ENCODE measurements at places on chromosomes 1 and 21. TPM values are rescaled to one million over a fixed set of nuclear protein-coding genes. Genes with fewer than 3 reads are reported as not detected.
A peak's percentile ranks its signal among the peaks of the same experiment; 100 is the strongest.

The IGSF9 gene
- 2.0 TPM for total RNA-seq

The UBXN10 gene
- 7.8 TPM for total RNA-seq

The LMX1A gene
- total RNA-seq = 0.21 TPM

The AADACL3 gene
- total RNA-seq = not detected

The C8B gene
- 1.2 TPM for total RNA-seq

GRCh38 chr1:162218975-162219374 lies 149.5 kb downstream of the NOS1AP start:
- no peak overlapping the region for H3K4me3 ChIP-seq
- no peaks in the 10 kb centered on the region for H3K27me3 ChIP-seq
- DNase-seq = no peak
- H3K27ac ChIP-seq = peak overlapping the region; percentile 48

GRCh38 chr1:98672189-98672588 lies 10.7 kb downstream of the SNX7 start:
- DNase-seq = no peak
- no peaks in the 10 kb centered on the region for H3K4me1 ChIP-seq
- no peaks in the 10 kb centered on the region for H3K27me3 ChIP-seq

DNA sequence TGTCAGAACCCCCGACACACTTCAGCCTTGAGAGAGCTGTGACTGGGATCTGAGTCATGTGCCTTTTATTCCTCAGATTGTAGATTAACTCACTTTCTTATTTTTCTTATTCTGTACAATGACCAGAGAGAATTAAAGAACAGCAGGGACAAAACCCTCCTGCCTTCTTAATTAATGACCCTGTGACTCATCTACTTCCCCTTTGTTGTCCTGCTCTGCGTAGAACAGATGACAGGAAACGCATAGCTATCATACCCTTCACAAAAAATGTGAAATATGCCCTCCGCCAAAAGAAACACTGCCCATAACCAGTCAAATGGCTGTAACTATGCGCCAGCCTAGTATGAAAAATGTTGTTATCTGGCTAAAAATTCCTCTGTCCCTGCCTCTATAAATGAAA lies 9.1 kb upstream of the PADI2 start:
- H3K36me3 ChIP-seq = no peaks in the 10 kb centered on the region
- H3K27me3 ChIP-seq = no peaks in the 10 kb centered on the region
- DNase-seq = no peak
- peaks cover 21% of the 10 kb centered on the region for H3K4me1 ChIP-seq
- H3K4me3 ChIP-seq = no peak overlapping the region

GRCh38 chr1:111509997-111510375 lies 6.6 kb upstream of the ADORA3 start:
- no peak overlapping the region for H3K4me3 ChIP-seq
- H3K36me3 ChIP-seq = no peaks in the 10 kb centered on the region
- no peak for DNase-seq
- H3K4me1 ChIP-seq = peaks cover 90% of the 10 kb centered on the region
- no peak overlapping the region for H3K27ac ChIP-seq
- no peaks in the 10 kb centered on the region for H3K27me3 ChIP-seq

DNA sequence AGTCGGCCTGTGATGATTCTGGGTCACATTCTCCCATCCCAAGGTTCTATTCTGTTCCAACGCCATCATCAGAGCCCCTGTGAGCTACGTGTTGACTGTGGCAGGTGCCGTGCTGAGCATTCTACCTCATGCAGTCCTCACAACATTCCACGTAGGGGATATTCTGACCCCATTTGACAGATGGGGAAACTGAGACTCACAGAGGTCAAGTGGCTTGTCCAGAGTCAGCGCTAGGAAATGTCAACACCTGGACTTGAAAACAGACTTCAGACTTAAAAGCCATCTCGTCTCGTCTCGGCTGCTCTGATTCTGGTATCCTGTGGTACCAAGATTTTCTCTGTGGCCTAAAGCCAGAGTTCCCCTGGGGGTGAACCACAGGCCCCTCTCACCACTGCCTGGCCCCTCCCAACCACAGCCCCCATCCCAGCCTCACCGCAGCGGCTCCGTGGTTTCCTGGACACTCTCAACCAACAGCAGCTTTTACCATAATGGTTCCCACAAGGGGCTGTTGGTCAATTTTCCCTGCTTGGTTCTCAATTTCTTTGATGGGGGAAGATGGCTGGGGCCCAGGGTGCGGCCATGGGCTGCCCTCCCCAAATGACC lies 39.6 kb downstream of the SDC3 start:
- H3K4me1 ChIP-seq = no peaks in the 10 kb centered on the region
- no peak overlapping the region for H3K4me3 ChIP-seq
- DNase-seq = no peak

GRCh38 chr1:22953057-22953739 lies 19.5 kb downstream of the LACTBL1 start:
- no peak for DNase-seq
- H3K27me3 ChIP-seq = peaks cover 52% of the 10 kb centered on the region
- H3K36me3 ChIP-seq = no peaks in the 10 kb centered on the region
- H3K4me3 ChIP-seq = no peak overlapping the region

DNA sequence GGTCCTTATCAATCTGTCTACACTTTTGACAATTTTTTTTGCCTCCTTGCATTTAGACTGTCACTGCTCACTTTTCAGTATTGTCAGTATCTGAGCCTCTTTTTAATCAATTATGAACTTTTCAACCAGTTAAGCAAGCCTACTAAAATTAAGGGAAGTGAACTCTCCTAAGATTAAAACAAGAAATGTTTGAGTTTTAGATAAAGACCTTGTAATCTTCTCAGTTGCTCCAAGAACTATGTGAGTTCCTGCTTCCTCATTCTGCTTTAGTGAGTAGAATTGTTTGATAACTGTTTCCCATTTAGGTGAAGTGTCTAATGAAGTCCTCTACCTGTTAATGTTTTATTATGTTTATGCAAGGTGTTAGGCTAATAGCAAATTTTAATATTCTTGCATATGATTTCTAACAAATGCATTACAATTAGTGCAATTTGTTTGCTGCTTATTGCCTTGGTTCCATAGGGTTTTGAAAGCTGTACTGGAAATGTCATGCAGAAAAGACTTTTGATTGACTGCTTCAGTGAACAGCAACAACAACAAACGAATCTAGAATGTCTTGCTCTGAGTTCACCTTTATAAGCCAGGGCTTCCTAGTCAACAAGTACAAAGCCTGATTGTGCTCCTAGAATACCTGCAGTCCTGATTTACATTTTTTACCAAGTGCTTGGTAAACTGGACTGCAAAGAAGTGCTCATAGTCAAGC lies 40.9 kb downstream of the PLA2G4A start:
- H3K4me3 ChIP-seq = no peak overlapping the region
- H3K36me3 ChIP-seq = no peaks in the 10 kb centered on the region
- no peaks in the 10 kb centered on the region for H3K27me3 ChIP-seq
- no peak for DNase-seq
- H3K27ac ChIP-seq = no peak overlapping the region

- no peak for DNase-seq
- no peak overlapping the region for H3K4me3 ChIP-seq
- H3K27me3 ChIP-seq = no peaks in the 10 kb centered on the region
- H3K4me1 ChIP-seq = peaks cover 16% of the 10 kb centered on the region
Observed at GRCh38 chr1:89608319-89608983, 24.5 kb upstream of the LRRC8C start.

DNA sequence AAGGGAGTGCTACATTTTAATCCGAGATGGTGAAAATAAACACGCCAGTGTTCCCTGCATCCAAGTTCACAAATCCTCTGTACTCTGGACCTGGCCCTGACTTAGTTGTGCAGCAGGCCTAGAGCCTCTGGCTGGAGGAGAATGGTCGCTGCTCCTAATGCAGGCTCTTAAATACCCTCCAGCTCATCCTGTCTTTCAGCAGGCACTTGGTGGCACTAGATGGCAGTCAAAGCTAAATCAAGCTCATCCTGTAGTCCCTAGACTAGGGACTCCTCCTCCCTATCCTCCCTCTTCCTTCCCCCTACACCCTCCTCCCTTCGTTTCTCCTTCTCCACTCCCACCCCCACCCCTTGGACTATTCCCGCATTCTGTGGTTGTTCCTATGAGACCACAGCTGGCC lies 41.6 kb upstream of the MTR start:
- no peak overlapping the region for H3K4me3 ChIP-seq
- no peak overlapping the region for H3K27ac ChIP-seq
- H3K4me1 ChIP-seq = no peaks in the 10 kb centered on the region
- DNase-seq = no peak

GRCh38 chr21:23890652-23891051 lies 1716.6 kb downstream of the MRPL39 start:
- H3K4me1 ChIP-seq = no peaks in the 10 kb centered on the region
- H3K36me3 ChIP-seq = no peaks in the 10 kb centered on the region
- no peak overlapping the region for H3K4me3 ChIP-seq
- H3K27ac ChIP-seq = no peak overlapping the region
- no peaks in the 10 kb centered on the region for H3K27me3 ChIP-seq
- DNase-seq = no peak

- H3K27ac ChIP-seq = no peak overlapping the region
- no peaks in the 10 kb centered on the region for H3K4me1 ChIP-seq
- H3K27me3 ChIP-seq = peaks cover 4% of the 10 kb centered on the region
- no peaks in the 10 kb centered on the region for H3K36me3 ChIP-seq
Observed at GRCh38 chr1:233389169-233389568, 61.6 kb downstream of the MAP3K21 start.

GRCh38 chr21:22679207-22679606 lies 1681.0 kb downstream of the NCAM2 start:
- H3K36me3 ChIP-seq = no peaks in the 10 kb centered on the region
- no peak for DNase-seq
- no peaks in the 10 kb centered on the region for H3K27me3 ChIP-seq
- no peak overlapping the region for H3K27ac ChIP-seq
- no peak overlapping the region for H3K4me3 ChIP-seq

DNA sequence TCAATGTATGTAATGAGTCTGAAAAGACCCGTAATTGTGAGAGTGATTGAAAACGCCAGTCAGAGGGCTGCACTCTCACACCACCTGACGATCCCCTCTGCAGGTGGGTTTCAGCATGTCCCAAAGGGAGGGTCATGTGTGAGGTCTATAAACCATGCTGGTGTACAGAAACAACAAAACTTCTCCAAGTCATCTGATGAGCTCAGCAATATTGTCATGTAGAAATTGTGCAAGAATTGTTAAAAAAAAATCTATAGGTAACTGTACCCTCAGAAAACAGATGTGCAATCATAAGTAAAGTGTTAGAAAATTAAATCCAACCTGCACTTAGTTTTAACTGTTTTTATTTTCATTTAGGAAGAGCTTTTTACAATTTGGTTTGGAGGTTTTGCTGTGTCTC lies 152.5 kb downstream of the PCBP3 start:
- no peaks in the 10 kb centered on the region for H3K4me1 ChIP-seq
- no peak overlapping the region for H3K4me3 ChIP-seq
- no peak for DNase-seq
- H3K27ac ChIP-seq = no peak overlapping the region

DNA sequence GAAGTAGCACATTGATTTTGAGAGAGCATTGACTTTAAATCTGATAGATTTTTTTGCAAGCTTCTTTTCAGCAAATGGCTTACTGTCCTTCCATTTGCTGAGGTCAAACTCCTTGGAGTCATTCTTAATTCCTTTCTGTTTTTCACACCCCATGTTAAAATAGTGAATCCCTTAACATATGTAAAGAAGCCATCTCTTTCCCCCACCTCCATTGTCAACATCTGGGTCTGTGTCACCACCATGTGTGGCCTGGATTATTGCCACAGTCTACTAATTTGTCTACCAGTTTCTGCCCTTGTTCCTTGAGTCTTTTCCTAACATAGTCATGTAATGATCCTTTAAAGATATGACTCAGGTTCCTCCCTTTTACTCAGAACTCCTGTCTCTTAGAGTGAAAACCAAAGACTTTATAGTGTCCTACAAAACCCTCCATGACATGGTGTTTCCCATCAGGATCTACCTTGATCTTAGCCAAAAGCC lies 104.7 kb downstream of the ST6GALNAC3 start:
- no peaks in the 10 kb centered on the region for H3K27me3 ChIP-seq
- no peaks in the 10 kb centered on the region for H3K36me3 ChIP-seq
- H3K4me1 ChIP-seq = no peaks in the 10 kb centered on the region
- DNase-seq = no peak
- no peak overlapping the region for H3K27ac ChIP-seq
